T-helper 22 cell (primary cell): ENCODE measurements at places on chromosomes 5 and 9.
A peak's percentile ranks its signal among the peaks of the same experiment; 100 is the strongest.

- DNase-seq: no peak
These were observed 40.8 kb upstream of the SMU1 start for GRCh38 chr9:33117306-33117705.

- DNase-seq: no peak
These were observed 122.1 kb downstream of the NTRK2 start for GRCh38 chr9:84791643-84792042.

DNA sequence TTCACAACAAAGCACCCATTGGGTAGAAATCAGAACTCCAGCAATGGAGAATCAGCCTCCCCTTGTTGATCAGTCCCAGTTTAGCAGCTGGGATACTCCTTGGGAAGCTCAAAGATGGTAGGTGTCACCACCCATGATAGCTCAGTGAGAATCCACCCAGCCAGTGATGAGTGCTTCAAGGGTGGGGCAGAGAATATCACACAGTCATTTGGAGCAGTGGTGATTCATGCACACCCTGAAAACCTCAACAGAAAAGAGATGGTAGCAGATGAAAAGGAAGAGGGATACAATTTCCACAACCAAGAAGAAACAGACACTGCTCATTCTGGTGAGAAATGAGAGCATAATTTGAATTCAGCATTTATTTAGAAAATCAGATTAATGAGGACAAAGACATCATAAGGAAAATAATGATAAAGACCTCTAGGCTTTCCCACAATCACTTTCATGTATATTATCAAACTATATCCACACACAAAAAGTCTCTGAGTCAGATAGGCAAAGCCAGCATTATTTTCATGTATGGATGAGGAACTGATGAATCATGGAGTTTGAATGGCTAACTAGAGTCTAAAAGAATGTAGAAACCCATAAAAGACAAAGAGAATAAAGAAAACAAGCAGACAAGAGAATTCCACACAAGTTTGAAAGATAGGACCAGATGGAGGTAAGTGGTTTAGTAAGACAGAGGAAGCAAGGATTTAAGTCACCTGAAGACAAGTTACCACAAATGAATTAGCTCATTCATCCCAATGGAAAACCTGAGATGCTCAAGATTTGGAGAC is 82.9 kb downstream of the FEM1C start:
- no peak for DNase-seq

GRCh38 chr5:35152733-35153132 is 77.6 kb downstream of the PRLR start:
- no peak for DNase-seq

DNA sequence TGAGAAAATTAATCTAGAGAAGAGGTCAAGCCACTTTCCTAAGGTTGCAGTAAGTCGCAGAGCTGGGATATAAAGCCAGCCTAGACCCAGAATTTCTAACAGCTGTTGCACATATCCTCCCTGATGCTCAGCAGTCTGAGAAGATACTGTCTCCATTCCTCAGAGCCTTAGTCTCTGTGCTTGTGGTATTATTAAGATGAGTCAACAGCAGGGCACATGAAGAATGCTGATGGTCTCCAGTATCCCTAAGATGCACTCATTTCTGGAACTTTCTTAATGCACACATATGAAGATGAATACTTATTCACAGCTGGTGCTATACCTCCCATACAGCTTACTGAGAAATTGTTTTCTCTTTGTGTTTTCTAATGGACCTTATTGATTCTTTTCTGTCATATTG is 32.5 kb downstream of the SGCD start:
- DNase-seq: no peak

DNA sequence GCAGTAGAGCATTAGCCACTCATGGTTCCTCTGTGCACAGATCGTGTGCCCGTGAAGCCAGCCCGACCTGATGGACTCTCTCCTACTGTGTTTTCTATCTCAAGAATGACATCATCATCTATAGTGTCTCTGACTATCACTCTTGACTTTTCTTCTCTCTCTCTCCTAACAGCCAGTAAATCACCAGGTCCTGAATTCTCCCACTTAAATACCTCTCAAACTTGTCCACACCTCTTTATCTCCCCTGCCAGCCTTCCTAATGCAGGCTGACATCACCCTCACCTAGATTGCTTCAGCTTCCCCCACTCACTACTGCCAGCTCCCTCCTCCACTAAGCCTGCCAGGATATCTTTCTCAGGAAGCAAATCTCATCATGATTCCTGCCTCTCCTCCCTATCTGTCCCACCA is 90.6 kb upstream of the MIER3 start:
- no peak for DNase-seq

DNA sequence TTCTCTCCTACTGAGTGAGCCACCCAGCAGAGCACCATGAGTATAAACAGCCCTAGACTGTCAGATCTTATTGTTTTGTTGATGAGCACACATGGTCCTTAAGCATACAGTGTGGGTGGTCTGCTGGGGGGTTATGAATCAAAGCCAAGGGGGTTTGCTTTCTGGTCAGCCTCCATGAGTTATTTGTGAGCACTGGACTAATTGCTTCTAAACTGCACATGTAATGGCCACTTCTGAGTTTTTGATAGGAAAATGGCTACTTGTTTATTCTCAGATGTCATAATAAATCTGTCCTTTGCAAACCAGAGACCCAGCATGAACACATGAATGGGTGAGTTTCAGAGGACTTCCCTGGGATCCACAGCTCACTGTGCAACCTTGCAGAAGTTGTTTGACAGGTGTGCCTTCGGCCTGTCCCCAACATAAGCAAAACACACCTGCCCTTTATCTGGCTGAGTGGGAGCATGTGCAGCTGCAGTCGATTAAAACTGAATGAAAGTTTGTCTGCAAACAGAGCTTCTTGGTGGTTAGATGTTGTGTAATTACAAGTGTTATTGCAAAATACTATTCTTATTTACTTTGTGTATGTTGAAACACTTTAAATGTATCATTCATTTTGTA is 35.9 kb downstream of the MAMDC2 start:
- DNase-seq: no peak

DNA sequence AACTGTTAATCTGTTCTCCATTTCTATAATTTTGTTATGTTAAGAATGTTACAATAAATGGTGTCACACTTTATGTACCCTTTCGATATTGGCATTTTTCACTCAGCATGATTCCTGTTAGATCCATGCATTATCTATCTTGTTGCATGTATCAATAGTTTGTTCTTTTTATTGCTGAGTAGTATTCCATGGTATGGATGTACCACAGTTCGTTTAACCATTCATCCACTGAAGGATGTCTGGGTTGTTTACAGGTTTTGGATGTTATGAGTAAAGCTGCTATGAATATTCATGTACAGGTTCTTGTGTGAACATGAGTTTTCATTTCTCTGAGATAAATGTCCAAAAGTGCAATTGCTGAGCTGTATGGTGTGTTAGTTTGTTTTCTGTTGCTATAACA is 26.3 kb upstream of the CCDC112 start:
- DNase-seq: no peak

DNA sequence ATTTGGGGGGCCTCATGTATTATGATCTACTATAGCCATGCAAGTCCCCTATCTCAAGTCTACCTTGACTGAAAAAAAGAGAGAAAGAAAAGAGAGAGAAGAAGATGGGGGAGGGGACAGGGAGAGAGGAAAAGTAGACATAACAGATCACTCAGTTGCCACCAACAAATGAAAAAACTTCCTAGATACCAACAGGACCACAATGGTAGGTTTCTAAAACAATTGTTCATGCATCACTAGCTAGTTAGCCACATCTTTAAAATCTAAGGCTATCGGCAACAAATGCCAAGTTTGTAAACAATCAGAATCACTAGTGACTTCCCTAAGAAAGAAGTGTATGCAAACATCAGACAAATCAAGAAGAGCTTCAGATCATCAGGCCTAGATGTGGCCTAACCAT is 328.2 kb downstream of the BNC2 start:
- DNase-seq: no peak

- DNase-seq: no peak
These were observed 48.2 kb downstream of the KIF2A start for GRCh38 chr5:62354028-62354874.

- DNase-seq: no peak
These were observed 35.5 kb upstream of the ISL1 start for GRCh38 chr5:51347704-51348103.

- peak; percentile 18 for DNase-seq
These were observed 1.2 kb downstream of the SSBP2 start for GRCh38 chr5:81749561-81750307.

DNA sequence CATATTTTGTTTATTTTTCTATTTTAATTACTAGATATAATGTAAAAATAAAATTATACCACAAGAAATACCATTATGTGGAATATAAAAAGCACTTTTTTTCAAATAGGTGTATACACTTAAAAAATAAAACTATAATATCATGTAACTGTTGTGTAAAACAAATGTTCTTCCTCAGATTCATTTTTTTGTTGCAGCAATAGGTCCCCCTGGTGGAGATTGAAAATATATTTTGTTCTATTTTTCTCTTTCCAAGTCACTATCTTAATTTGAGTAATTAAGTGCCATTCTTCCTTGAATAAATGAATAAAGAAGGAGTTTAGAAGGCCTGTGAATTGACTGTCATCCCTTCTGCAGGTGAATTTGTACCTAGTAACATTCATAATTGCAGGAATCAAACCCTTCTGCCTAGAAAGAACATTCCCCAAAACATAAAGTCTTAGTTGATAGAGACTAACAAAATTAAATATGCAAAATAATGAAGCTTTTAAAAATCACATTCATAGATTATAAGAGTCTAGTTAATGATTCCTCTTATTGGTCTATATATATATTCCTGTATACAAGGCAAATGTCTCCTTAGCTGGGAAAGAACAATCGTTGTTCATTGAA is 23.4 kb downstream of the CETN3 start:
- DNase-seq: no peak

- no peak for DNase-seq
These were observed 14.0 kb upstream of the GPR151 start for GRCh38 chr5:146529984-146530383.

GRCh38 chr9:124009531-124010217 is 1.9 kb upstream of the LHX2 start:
- DNase-seq: no peak

- no peak for DNase-seq
These were observed 832.1 kb upstream of the ZNF608 start for GRCh38 chr5:125578551-125578950.

- no peak for DNase-seq
These were observed 121.2 kb downstream of the CEMIP2 start for GRCh38 chr9:71647094-71647591.

- no peak for DNase-seq
These were observed 608.7 kb upstream of the SEMA6A start for GRCh38 chr5:117183326-117183725.

GRCh38 chr5:140109018-140109758 is 4.7 kb upstream of the PURA start:
- no peak for DNase-seq

- no peak for DNase-seq
These were observed 4.4 kb downstream of the RC3H2 start for GRCh38 chr9:122900791-122901190.

- DNase-seq: no peak
These were observed 561.1 kb upstream of the DAP start for GRCh38 chr5:11322133-11322532.

DNA sequence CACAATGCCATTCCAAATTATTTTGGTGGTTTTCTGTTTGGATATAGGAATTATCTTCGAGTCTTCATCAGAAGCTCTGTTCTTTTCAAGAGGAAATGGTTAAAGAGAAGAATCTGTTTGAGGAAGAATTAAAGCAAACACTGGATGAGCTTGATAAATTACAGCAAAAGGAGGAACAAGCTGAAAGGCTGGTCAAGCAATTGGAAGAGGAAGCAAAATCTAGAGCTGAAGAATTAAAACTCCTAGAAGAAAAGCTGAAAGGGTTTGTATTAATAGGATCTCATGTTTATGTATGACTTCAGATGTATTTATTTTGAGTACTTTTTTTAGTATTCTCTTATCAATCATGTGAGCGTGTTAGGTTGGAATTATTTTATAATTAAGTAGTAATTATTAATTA is 15.0 kb downstream of the HMMR start:
- no peak for DNase-seq

DNA sequence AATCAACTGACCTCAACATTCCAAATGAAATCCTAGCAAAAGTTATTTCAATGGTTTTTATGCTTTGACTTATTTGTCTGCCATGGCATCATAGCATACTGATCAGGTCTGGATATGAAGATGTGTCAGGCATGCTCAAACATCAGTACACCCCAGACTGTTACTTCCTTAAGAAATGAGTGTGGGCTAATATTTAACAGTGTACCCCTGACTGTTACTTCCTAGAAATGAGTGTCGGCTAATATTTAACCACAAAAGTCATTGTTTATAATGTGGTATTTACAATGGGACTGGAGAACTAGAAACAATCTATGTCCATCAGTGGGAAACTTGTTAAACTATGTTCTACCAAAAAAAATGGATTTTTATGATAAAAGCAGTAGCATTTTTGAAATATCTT is 38.1 kb upstream of the HNRNPA0 start:
- no peak for DNase-seq

GRCh38 chr5:90410178-90410762 is 714 bp upstream of the CETN3 start:
- no peak for DNase-seq
